ENCODE measurements at places on chromosomes 2 and 18. TPM values are rescaled to one million over a fixed set of nuclear protein-coding genes. Genes with fewer than 3 reads are reported as not detected.
A peak's percentile ranks its signal among the peaks of the same experiment; 100 is the strongest.

GRCh38 chr2:107806901-107807300 is 19.8 kb upstream of the RGPD4 start:
- no peaks in the 10 kb centered on the region for H3K4me1 ChIP-seq
- no peaks in the 10 kb centered on the region for H3K27me3 ChIP-seq
- no peak overlapping the region for H3K4me3 ChIP-seq
- no peaks in the 10 kb centered on the region for H3K36me3 ChIP-seq
- no peak overlapping the region for H3K27ac ChIP-seq

GRCh38 chr18:31275722-31276463 is 42.1 kb upstream of the DSG1 start:
- no peak for DNase-seq
- no peaks in the 10 kb centered on the region for H3K27me3 ChIP-seq
- H3K4me1 ChIP-seq: no peaks in the 10 kb centered on the region

DNA sequence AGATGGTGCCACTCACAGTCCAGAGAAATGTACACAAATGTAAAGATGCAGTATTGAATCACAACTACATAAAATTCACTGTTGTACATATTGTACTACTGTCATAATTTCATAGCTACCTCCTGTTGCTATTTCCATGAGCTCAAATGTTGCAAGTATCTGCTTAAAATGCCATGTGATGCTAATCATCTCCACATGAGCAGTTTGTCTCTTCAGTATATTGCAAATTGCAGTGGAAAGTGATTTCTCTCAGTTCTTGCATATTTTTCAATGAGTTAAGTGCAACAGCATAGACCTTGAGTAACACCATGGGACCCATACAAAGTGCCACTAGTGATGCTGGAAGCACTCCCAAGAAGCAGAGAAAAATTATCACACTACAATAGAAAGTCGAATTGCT is 51.9 kb downstream of the MAIP1 start:
- H3K4me1 ChIP-seq: no peaks in the 10 kb centered on the region
- H3K36me3 ChIP-seq: no peaks in the 10 kb centered on the region
- DNase-seq: no peak
- H3K4me3 ChIP-seq: no peak overlapping the region
- H3K27me3 ChIP-seq: no peaks in the 10 kb centered on the region
- H3K27ac ChIP-seq: no peak overlapping the region

DNA sequence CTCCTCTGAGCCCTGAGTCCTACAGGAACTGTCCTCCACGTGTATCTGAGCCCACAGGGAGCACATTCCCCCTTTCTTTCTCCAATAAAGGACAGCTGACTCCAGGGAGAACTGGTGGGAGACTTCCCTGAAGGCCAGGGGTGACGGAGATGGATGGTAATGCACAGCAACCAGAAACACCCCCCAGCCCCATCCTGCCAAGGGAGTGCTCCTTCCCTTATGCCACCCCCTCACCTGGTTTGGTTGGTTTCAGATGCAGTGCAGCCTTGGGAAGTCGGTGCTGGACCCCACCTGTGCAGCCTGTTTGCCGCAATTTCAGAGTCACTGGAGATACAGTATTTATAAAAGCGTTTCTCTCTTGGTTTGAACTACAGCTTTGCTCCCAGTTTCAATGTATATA is 24.0 kb downstream of the GPR55 start:
- no peaks in the 10 kb centered on the region for H3K36me3 ChIP-seq
- no peak overlapping the region for H3K27ac ChIP-seq
- no peak overlapping the region for H3K4me3 ChIP-seq
- H3K27me3 ChIP-seq: no peaks in the 10 kb centered on the region
- peaks cover 8% of the 10 kb centered on the region for H3K4me1 ChIP-seq

GRCh38 chr18:79987566-79987965 is 797 bp downstream of the TXNL4A start:
- H3K27ac ChIP-seq: peak overlapping the region; percentile 96
- no peak for DNase-seq
- H3K4me3 ChIP-seq: peak overlapping the region; percentile 86

DNA sequence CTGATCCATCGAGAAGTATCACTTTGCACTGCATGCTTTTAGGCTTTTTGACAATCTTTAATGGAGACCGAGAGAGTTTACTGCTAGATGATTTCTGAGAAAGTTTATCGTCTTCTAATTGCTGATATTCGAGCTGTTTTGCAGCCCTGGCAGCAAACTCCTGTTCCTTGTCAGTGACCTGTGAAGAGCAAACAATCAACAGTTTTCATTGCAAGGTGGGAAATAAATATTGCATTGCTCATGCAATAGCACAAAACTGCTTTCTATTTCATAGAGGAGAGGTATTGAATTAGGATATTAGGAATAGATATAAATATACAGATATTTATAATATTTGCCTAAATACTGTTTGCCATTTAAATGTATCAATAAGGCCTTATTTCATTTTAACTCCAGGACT is 65.5 kb downstream of the EPB41L3 start:
- no peaks in the 10 kb centered on the region for H3K36me3 ChIP-seq
- peaks cover 9% of the 10 kb centered on the region for H3K4me1 ChIP-seq
- H3K27me3 ChIP-seq: no peaks in the 10 kb centered on the region
- DNase-seq: no peak
- no peak overlapping the region for H3K27ac ChIP-seq

- H3K36me3 ChIP-seq: peaks cover 11% of the 10 kb centered on the region
- no peaks in the 10 kb centered on the region for H3K27me3 ChIP-seq
Observed at GRCh38 chr18:49814147-49814499, 790 bp upstream of the ACAA2 start.

- no peak for DNase-seq
- H3K27ac ChIP-seq: peak overlapping the region; percentile 90
- peaks cover 4% of the 10 kb centered on the region for H3K4me1 ChIP-seq
- H3K4me3 ChIP-seq: no peak overlapping the region
Observed at GRCh38 chr2:172462849-172463381, 35.5 kb downstream of the ITGA6 start.

DNA sequence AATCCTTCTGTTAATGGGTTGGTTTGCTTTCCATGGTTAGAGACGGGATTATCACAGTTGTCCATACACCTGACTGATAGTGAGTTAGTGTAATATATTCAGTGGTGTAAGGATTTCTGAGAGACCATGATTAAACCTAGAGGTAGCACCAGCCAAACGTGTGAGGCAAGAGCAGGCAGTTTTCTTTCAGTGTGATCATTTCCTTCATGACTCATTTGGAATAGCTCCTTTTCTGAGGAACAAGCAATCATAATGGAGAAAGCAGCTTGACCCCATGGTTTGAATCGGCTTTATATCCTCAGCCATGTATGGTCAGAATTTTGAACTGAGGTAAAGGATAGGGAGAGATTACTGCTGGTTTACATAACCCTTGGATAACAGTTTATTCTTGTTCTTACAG is 2.9 kb downstream of the MXD1 start:
- no peak overlapping the region for H3K4me3 ChIP-seq
- peak overlapping the region; percentile 96 for H3K27ac ChIP-seq
- peaks cover 38% of the 10 kb centered on the region for H3K36me3 ChIP-seq

DNA sequence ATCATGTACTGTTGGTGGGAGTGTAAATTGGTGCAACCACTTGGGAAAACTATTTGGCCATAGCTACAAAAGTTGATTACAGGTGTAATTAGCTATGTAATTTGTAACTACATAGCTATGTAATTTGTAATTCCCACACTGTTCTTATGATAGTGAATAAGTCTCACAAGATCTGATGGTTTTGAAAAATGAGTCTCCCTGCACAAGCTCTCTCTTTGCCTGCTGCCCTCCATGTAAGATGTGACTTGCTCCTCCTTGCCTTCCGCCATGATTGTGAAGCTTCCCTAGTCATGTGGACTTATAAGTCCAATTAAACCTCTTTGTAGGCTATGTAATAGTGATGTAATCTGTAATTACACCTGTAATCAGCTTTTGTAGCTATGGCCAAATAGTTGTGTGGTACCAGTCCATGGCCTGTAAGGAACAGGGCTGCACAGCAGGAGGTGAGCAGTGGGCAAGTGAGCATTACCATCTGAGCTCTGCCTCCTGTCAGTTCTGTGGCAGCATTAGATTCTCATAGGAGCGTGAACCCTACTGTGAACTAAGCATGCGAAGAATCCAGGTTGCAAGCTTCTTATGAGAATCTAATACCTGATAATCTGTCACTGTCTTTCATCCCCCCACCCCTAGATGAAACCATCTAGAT is 133.7 kb upstream of the COPS8 start:
- DNase-seq: no peak
- H3K4me3 ChIP-seq: no peak overlapping the region
- H3K4me1 ChIP-seq: no peaks in the 10 kb centered on the region
- no peak overlapping the region for H3K27ac ChIP-seq
- H3K36me3 ChIP-seq: no peaks in the 10 kb centered on the region
- H3K27me3 ChIP-seq: no peaks in the 10 kb centered on the region

DNA sequence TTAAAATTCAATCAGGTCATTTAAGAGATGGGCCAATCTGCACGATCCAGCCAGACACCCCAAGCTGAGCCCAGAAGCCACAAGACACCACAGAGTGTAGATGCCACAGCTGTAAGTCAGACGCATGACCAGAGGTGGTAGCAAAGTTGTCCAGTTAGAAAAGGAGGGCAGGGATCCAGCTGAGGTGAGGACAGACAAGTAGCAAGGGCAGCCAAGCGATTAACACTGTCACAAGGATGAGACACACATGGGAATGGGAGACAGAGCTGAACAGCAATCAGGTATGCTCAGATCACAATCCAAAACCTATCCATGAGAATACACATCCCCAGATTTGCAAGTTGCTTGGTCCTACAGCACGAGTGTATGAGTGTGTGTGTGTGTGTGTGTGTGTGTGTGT is 143.4 kb upstream of the STK17B start:
- peaks cover 7% of the 10 kb centered on the region for H3K36me3 ChIP-seq
- DNase-seq: no peak
- no peaks in the 10 kb centered on the region for H3K27me3 ChIP-seq
- H3K4me1 ChIP-seq: no peaks in the 10 kb centered on the region
- H3K27ac ChIP-seq: no peak overlapping the region

DNA sequence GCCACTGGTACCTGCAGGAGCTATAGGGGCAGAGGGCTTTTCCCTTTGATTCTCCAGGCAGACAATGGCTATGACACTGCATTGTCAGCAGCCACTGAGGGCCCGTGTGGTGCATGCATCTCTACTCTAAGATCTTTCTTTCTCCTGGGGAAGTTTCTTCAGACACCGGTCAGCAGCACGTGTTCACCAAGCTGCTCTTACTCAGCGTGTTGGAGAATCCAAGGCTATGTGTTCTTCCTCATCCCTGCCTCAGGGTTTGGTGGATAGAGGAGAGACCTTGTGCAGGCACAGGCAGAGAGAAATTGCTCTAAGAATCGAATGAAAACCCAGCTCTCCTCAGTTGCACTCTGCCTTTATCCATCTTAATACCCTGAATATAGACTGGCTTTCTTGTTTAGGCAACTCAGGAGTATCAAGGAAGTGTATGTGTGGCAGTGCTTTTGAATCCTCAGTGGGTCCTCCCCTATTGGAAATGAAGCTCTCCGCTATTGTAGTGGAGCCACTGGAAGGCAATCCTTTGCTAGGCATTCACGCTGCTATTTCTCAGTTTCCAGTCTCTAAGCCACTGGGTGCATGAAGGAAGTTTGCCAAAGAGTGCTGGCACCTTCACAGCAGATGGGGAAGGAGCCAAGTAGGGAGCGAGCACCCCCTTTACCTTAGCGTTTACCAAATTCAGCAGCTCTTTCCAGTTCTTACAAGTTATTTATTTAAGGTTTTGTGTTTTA is 86.9 kb upstream of the EML6 start:
- H3K27ac ChIP-seq: peak overlapping the region; percentile 81
- H3K4me3 ChIP-seq: no peak overlapping the region
- H3K4me1 ChIP-seq: peaks cover 93% of the 10 kb centered on the region
- no peaks in the 10 kb centered on the region for H3K27me3 ChIP-seq

- H3K4me1 ChIP-seq: no peaks in the 10 kb centered on the region
- DNase-seq: no peak
- no peaks in the 10 kb centered on the region for H3K27me3 ChIP-seq
- H3K36me3 ChIP-seq: peaks cover 57% of the 10 kb centered on the region
- no peak overlapping the region for H3K27ac ChIP-seq
Observed at GRCh38 chr2:46008091-46008870, 288.9 kb upstream of the EPAS1 start.

- no peaks in the 10 kb centered on the region for H3K27me3 ChIP-seq
- no peak overlapping the region for H3K4me3 ChIP-seq
- H3K4me1 ChIP-seq: no peaks in the 10 kb centered on the region
- no peaks in the 10 kb centered on the region for H3K36me3 ChIP-seq
- no peak for DNase-seq
Observed at GRCh38 chr2:18118703-18119102, 240.2 kb downstream of the KCNS3 start.

- no peaks in the 10 kb centered on the region for H3K4me1 ChIP-seq
- no peak for DNase-seq
- no peaks in the 10 kb centered on the region for H3K36me3 ChIP-seq
- no peak overlapping the region for H3K4me3 ChIP-seq
Observed at GRCh38 chr2:16584824-16585540, 80.7 kb downstream of the CYRIA start.

GRCh38 chr2:109448207-109448606 is 165.6 kb downstream of the SEPTIN10 start:
- H3K27me3 ChIP-seq: no peaks in the 10 kb centered on the region
- no peak overlapping the region for H3K27ac ChIP-seq
- peaks cover 25% of the 10 kb centered on the region for H3K4me1 ChIP-seq
- no peak for DNase-seq
- H3K36me3 ChIP-seq: no peaks in the 10 kb centered on the region

- no peak for DNase-seq
- H3K4me3 ChIP-seq: no peak overlapping the region
- no peaks in the 10 kb centered on the region for H3K4me1 ChIP-seq
- no peaks in the 10 kb centered on the region for H3K27me3 ChIP-seq
- H3K27ac ChIP-seq: no peak overlapping the region
Observed at GRCh38 chr2:3212061-3212362, 165.6 kb downstream of the EIPR1 start.

DNA sequence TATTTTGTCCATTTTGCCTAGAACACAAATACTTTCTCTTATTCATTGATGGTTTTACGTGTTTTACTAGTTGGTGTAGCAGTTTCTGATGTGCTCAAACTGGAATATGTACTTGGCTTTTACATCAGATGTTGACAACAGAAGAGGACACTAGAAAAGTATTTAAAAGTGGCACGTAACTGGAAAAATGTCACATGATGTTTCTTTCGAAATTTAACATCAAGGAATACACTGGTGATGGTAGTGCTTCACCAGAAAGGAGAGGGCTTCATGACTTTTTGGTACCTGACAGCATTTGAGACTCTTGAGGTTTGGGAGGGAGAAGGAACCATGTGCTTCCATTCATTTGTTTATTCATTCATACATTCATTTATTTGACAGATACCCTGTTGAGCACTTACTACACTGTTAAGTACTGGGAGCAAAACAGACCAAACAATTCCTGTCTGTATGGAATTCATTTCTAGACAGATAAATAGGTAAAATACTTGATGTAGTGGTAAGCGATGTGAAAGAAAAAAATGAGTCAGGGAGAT is 1.5 kb downstream of the GIGYF2 start:
- DNase-seq: no peak
- no peaks in the 10 kb centered on the region for H3K27me3 ChIP-seq
- H3K4me1 ChIP-seq: peaks cover 29% of the 10 kb centered on the region
- no peaks in the 10 kb centered on the region for H3K36me3 ChIP-seq
- H3K27ac ChIP-seq: peak overlapping the region; percentile 99

RESP18 gene
- not detected for total RNA-seq

KANSL3 gene
- 61.5 TPM for total RNA-seq

SPDYA gene
- 4.9 TPM for total RNA-seq

EDAR gene
- total RNA-seq: not detected

AAK1 gene
- 29.2 TPM for total RNA-seq

PAX3 gene
- not detected for total RNA-seq

DYSF gene
- 12.0 TPM for total RNA-seq

SERPINB3 gene
- not detected for total RNA-seq

TET3 gene
- total RNA-seq: 4.3 TPM

TRIP12 gene
- 190 TPM for total RNA-seq
